ENCODE measurements at places on chromosomes 3 and 15. TPM values are rescaled to one million over a fixed set of nuclear protein-coding genes. Genes with fewer than 3 reads are reported as not detected.

Gene PTPRG
- total RNA-seq, result 0.35 TPM

Gene IL17RB
- 16.0 TPM for total RNA-seq

Gene ZNF660
- 0.95 TPM for total RNA-seq

Gene CCDC50
- total RNA-seq, result 134 TPM

Gene ACOX2
- total RNA-seq, result 1.4 TPM

GRCh38 chr15:60644903-60645302, 166.0 kb upstream of the ICE2 start:
- H3K27me3 ChIP-seq, result peaks cover 11% of the 10 kb centered on the region
- peaks cover 8% of the 10 kb centered on the region for H3K4me1 ChIP-seq
- DNase-seq, result no peak
- no peaks in the 10 kb centered on the region for H3K36me3 ChIP-seq

All from Calu3 (cell line).